ENCODE measurements at places on chromosomes 11 and 22.

- no peak for DNase-seq
Measured at GRCh38 chr11:6127881-6128280, 20.4 kb downstream of the OR56B4 start.

DNA sequence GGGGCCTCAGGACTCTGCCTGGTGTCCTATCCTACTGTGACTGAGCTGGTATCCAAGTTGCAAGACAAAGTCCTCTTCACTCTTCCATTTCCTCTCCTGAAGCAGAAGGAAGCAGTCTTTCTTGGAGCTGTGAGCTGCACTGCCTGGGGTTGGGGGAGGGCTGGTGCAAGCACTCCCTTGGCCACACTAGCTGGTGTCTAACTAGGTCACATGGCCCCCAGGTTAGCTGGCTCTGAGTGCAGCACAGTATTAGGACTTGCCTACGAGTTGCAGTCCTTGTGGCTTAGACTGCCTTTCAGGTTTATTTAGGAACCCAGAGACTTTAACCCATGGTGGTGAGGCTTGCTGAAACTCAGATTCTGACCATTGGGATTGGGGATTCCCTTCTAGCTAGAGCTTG, 138.9 kb downstream of the NELL1 start:
- no peak for DNase-seq

DNA sequence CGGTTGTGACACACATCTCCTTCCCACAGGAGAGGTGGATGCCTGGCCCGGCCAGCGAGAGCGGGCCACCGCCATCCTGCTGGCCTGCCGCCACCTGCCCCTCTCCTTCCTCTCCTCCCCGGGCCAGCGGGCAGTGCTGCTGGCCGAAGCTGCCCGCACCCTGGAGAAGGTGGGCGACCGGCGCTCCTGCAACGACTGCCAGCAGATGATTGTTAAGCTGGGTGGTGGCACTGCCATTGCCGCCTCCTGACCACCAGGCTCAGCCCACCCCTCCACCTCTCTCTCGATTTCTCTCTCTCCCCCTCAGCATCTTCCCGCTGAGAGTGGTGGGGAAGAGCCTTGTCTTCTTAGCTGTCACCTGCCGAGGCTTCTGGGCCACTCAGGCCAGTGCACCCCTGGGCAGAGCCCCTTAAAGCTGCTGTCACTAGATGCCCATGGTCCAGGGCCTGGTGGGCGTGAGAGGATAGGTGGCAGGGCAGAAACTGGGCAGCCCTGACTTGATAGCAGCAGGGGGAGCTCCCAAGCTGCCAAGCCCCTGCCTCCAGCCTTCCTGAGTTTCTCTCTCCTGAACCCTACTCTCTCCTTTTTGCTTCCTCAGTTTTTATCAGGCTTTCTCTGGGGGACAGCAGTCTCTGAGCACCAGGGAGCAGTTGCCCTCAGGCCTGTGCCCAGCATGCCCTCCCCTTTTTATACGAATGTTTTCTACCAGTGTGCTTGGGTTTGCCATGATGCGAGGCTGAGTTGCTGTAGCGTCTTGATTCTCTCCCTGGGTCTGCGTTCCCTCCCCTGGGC, 9.3 kb downstream of the SHISA8 start:
- no peak for DNase-seq

DNA sequence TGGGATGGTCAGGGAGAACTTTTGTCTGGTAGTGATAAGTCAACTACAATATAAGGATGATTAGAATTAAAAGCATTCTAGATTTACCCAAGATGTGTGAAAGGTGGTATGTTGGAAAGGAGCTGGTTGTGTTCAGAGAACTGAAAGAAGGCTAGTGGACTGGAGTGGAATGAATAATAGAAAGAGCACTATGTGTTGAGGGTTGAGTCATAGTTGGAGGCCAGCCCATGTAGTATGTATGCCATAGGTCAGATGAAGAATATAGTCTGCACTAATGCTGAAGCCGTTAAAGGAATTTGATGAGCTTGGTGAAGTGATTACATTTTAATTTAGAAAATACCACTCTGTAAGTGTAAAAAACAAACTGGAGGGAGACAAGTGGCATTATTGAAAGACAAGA, 514.1 kb downstream of the CNTN5 start:
- no peak for DNase-seq

- no peak for DNase-seq
Measured at GRCh38 chr22:24497841-24498258, 2.7 kb downstream of the UPB1 start.

GRCh38 chr11:133957900-133958299, 1.1 kb upstream of the IGSF9B start:
- DNase-seq = no peak

DNA sequence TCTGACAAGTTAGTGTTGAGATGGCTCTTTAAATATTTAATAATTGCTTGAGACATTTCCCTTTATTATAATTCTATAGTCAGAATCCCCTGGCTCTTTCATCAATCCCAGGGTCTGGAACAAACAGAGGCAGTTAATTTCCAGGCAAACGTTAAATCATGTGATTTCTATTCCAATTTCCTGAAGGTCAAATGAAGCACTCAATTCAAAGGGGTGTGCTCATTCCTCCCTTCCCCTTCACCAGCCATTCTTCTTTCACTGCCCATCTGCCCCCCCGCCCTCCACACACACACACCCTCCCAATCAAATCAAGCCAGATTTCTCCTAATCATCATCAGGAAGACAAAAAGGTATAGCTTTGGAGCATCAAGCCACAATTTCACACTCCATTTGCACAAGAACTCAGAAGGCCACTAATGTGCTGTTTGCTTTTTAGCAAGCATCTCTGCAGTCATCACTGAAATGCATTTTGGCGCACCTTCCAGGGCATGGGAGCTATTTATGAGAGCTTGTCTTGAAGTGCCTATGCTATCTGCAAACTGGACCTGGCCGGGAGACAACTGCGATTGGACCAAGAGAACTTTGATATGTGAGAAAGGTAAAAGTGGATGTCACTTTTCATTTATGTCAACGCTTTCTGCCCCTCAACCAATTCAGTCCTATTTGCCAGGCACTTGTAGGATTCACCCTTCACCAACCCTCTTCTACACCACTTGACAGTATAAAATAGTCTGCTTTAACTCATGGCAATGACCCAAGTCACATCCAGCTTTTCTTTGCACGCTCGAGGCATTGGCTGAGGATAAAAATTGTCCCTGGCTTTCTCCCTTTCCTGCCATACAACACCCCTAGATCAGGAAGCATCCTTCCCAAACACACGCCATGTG, 315.1 kb upstream of the API5 start:
- no peak for DNase-seq

DNA sequence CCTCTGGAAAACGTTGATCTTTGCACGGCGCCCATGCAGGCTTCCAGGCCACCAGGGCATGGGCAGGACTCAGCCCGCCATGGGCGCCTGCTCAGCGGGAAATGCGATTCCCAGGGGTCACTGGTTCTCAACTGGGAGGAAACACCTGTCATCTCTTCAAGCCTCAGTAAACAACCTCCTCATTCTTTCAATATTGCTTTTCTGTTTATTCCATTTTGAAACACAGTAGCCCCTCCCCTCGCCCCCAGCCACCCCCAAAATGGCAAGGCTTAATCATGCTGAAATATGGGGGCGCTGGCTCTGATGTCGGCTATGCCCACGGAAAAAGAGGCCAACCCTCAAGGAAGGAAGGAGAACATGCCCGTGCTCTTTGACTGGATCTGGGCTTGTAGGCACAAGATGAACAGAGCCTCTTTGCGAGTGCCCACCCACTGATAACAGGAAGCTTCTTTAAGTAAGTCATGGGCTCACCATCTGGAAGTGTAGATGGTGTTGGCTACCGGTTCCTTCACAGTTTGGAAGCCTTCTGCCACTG, 594 bp upstream of the POU2AF1 start:
- no peak for DNase-seq

- peak; percentile 95 for DNase-seq
Measured at GRCh38 chr11:62839050-62839945, at the start of gene WDR74. TSS of gene WDR74 (minus strand) at chr11:62839590. CDS start at chr11:62839570, 20 bp downstream.

All from CD4-positive, alpha-beta T cell treated with Interleukin-21 for 1 hour (primary cell).